D721Med (cell line): ENCODE measurements at places on chromosomes 16 and 17.

DNA sequence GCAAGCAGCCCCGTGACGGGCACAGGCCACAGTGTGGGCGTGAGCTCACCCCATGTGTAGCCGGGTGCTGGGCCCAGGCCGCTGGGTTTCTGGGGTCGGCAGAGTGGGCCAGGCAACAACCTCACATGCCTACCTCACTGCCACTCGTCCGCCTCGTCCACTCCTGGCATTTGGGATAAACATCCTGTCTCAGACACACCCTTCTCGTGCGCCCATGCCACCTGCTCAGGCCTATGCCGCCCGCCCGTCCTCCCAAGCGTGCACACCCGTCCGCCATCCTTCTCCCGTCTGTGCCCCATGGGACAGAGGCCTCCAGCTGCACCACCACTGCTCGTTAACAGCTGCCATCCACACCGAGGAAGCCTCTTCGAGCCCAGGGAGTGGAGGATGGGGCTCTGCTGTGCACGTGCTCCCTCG lies 64.3 kb downstream of the KLHDC4 start:
- DNase-seq, result no peak

GRCh38 chr16:81429045-81429521 lies 15.5 kb upstream of the CMIP start:
- no peak for DNase-seq

- DNase-seq, result no peak
These were observed 64.5 kb upstream of the SEC14L1 start for GRCh38 chr17:77076124-77076830.

DNA sequence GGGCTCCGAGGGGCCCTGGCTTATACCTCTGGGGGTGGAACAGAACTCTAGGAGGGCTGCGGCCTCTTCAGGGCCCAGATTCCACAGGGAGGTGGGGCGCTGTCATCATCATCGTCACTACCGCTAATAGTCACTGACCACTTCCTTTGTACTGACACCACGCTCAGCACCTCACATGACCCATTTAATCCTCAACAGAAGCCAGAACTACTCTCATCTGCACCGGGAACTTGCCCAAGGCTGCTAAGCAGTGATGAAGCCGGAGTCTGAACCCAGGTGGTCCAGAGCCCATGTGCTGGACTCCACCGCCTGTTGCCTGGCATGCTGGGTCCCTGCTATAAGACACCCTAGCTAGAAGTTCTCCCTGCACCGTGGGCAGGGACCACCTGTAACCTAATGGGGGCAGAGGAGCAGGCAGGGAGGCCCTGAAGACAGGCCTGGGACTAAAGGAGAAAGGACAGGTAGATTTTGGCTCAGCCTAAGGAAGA lies 12.0 kb downstream of the UNC13D start:
- DNase-seq, result no peak

- DNase-seq, result no peak
These were observed 9.3 kb downstream of the SLC46A1 start for GRCh38 chr17:28396635-28397239.

DNA sequence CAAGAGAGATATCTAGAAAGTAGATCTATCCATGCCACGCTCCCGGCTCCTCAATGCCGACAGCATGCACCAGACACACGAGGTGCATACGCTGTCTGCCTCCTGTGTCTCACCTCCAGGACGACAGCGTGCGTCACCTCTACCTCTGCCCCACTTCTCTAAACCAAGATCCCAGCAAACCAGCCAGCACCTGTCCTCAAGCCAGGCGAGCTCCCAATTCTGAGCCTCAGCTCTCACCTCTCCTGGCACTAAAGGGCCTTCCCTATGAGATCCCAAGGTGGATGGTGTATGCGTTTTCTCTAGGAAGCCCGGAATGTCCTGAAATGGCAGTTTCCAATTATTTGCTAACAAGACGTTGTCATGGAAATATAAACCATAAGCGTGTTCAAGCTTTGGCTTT lies 36.2 kb upstream of the RCVRN start:
- DNase-seq, result no peak

DNA sequence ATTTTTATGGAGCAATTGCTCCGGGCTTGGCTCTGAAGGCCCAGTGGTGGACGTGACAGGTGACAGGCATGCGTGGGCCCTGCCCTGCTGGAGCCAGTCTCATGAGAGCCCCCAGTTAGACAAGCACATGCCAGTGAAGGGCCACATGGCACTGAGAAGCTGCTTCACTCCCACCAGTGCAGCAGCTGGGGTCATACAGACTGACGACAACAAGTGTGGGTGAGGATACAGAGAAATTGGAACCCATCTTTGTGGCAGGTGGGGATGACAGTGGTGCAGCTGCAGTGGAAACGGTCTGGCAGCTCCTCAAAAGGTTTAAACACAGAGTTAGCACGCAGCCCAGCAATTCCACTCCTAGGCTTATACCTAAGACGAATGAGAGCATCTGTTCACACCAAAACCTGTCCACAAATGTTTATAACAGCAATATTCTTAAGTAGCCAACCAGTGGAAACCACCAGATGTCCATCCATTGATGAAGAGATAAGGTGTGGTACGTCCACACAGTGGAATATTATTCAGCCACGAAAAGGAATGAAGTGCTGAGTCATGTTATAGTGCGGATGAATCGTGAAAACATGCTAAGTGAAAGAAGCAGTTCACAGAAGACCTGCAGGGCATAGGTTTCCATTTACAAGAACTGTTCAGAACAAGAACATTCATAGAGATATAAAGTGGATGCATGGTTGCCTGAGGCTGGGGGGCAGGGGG lies 12.5 kb upstream of the CIBAR2 start:
- no peak for DNase-seq

GRCh38 chr16:64615630-64616280 lies 506.1 kb downstream of the CDH11 start:
- no peak for DNase-seq

DNA sequence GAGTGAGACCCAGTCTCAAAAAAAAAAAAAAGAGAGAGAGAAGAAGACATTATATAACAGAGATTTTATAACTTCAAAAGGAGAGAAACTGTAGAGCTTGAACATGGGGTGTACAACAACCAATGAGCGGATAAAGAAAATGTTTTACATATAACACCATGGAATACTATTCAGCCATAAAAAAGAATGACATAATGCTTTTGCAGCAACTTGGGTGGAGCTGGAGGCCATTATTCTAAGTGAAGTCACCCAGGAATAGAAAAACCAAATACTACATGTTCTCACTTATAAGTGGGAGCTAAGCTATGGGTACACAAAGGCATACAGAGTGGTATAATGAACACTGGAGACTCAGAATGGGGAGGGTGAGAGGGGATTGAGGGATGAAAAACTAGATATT lies 61.1 kb downstream of the CHD9NB start:
- no peak for DNase-seq

DNA sequence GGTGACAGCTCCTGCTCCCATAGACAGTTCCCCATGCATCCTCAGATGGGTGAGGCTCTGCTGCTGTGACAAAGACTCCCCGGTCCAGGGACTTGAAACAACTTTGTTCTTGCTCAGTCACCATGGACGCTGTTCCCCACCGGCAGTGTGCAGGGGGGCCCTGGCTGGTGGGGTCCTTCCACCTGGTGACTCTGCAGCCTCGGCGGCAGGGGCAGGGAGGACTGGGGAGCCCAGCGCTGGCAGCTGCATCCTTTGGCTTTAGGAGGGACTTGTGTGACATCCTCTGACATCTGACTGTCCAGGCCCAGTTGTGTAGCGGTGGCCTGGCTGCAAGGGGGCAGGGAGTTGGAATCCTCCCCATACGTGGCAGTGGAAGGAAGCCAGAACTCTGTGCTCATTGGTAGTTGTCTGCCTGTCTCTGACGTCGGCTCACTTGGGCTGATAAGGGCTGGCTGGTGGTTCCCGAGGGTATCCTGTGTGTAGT lies 107.3 kb downstream of the CMIP start:
- no peak for DNase-seq

DNA sequence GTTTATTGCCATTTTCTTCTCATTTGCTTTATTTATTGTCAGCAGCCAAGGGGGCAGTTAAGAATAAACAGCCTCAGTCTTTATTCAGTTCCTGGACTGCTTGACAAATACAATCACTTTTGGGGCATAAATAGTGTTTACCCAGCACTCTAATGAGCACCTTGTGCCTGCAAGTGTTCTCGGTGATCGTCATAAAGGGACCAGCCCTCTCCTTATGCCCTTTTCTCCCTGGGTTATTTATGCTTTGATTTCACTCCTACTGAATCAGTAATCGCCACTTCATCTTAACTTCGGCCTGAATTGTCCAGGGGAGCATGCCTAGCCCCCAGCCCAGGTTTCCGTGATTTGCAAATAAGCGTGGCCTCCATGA lies 55.7 kb upstream of the CACNG5 start:
- DNase-seq, result no peak

- no peak for DNase-seq
These were observed 688.9 kb upstream of the KIF2B start for GRCh38 chr17:53133876-53134275.

DNA sequence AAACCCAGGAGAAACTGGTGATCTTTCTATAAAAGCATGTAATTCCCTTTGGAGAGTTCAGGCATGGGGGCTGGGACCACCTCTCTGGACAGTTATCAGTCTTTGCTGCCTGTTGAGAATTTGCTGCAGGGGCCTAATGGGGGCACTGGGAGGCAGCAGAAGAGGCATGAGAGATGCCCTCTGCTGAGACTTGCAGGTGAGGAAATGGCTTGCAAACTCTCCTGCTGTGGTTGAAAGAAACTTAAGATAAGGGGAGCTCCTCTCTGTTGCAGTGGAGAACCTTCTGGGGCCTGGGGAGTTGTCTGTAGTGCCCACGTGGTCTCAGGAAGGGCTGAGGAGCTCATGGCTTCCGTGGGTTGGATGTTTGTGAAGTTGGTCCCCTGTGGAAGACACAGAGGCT lies 301.1 kb upstream of the FOXF1 start:
- DNase-seq, result no peak

DNA sequence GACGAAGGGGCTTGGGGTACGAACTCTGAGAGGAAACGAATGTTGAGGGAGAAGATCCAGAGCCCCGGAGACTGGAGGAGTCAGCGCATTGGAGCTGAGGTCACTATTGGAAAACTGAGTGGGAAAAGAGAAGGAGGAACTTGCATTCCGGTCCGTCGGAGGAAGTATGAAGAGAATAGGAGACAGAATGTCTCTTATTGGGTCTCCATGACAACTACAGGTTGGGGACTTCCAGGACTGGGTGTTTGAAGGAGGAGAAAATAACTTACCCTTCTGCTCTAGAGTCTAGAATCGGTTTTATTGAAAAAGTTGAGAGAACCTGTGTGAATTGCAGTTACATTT lies 537 bp downstream of the GOSR1 start:
- DNase-seq, result no peak

DNA sequence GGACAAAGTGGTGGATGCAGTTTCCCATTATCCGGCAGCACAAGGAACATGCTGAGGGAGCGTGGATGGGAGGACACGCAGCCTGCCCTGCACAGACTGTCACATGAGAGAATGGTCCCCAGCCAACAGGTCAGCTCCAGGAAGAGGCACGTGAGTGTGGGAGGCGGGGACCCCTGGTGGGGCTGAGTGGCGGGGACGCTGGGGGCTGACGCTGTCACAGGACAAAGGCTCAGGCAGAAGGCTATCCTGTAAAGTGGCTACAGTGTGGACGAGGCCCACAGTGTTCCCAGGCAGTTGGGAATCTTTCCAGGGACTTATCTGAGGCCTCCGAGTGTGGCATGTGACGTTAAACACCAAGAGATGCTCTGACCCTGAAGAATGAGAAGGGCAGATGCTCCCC lies 30.4 kb downstream of the MBTPS1 start:
- DNase-seq, result no peak

- no peak for DNase-seq
These were observed 24.9 kb downstream of the RARA start for GRCh38 chr17:40333781-40334448.

DNA sequence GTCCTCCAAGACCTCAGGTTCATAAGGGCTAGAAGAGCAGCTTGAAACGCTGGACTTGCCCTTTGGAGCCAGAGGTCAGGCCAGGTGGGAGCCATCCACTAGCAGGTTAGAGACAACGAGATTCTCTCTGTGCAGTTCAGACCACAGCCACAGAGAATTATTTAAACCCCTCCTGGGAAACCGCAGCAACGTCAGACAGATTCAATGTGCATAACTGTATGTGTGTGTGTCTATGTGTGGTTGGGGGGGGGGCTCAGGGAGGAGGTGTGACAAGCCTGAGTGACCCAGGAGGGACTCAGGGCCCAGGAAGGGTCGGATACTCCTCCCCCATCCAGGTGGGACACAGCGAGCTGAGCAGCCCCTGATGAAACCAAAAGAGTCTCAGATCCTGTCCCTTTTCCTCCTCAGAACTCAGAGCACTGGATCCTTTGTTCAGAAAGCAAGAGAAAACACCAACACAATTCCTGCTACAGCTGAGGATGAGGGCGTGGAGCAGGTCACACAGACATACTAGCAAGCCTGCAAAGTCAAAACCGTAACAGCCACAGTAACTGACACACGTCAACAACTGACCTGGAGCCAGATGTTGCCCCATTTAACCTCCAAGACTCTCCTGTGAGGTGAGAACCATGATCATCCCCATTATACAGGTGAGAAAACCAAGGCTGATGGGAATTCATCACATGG lies 66.8 kb downstream of the XYLT1 start:
- no peak for DNase-seq

DNA sequence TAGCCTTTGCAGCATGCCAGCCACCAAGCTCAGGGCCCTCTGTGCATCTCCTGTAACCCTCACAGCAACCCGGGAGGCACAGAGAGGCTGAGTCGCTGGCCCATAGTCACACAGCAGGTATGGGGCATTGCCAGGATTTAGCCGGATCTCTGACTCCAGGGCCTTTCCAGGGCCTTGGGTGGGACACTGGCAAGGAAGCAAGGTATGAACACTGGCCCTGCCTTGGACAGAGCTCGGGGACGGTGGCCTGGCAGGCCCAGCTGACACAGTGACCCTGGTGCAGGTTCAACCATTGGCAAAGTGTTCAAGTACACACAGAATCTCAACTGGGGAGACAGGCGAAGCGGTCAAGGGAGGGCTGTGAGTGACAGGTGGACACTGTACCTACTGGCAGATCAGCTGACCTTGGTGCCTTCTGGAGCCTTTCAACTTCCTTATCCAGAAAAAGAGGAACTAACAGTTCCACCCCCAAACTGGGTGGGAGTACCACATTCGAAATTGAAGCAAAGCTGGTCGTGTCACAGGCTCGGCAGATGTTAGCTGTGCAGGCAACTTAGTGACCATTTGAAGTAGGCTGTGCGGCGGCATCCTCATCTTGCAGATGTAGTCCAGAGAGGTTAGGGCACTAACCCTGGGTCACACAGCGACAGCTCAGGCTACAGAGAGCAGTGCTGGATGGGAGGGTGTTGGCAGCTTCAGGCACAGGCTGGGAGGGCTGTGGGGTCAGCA lies 287.4 kb downstream of the SEC14L1 start:
- DNase-seq, result no peak
